Stimulated activated naive CD4-positive, alpha-beta T cell (primary cell): ENCODE measurements at places on chromosomes 7 and 10.

GRCh38 chr10:672992-673391 is 16.5 kb downstream of the DIP2C start:
- DNase-seq, result no peak

DNA sequence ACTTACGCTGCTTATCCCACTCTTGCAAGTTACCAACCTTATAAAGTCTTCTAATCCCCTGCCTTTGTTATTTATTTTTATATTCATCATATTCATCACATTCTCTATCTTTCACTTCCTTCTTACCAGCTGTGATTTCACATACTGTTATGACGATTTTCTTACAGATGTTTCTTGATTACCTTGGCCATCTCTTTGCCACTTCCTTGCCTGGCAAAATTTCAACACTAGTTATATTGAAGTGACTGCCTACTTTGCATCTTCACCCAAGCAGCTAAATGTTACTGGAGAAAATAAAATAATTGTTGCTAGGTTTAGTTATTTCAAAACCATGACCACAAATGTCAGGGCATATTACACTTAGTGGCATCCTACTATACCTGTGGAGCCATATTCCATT is 8.8 kb upstream of the STEAP4 start:
- DNase-seq, result no peak

DNA sequence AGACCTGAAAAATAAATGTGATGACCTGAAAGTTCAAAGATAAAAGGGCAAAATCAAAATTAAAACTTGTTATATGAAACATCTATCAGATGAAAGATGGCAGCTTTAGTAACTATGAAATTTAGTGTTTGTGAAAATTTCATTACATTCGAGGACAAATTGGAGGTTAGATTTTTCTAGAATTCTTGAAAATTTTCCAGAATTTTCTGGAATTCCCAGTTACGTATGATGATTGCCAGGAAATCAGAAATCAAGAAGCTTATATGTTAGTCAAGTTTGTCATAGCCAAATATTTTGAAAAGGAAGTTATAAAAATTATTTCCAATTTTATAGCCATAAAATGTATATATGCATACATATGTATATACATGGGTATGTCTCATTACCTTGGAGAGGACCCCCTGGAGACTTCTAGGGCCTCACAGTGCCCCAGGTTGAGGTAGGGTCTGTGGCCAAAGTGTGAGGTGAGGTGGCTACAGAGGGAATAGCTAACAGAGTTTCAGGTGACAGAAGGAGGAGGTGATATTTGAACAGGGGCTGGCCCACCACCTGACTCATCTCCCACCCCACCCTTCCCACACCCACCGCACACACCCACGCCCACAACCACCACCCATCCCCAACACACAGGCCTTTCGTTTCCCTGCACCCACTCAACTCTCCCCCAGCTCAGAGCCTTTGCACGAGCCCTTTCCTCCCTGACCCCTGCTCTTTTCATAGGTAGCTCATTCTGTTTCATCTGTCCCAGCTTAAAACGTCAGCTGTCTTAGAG is 21.5 kb downstream of the C10orf105 start:
- DNase-seq, result no peak

GRCh38 chr7:157916946-157917640 is 580.3 kb downstream of the DNAJB6 start:
- DNase-seq, result no peak

DNA sequence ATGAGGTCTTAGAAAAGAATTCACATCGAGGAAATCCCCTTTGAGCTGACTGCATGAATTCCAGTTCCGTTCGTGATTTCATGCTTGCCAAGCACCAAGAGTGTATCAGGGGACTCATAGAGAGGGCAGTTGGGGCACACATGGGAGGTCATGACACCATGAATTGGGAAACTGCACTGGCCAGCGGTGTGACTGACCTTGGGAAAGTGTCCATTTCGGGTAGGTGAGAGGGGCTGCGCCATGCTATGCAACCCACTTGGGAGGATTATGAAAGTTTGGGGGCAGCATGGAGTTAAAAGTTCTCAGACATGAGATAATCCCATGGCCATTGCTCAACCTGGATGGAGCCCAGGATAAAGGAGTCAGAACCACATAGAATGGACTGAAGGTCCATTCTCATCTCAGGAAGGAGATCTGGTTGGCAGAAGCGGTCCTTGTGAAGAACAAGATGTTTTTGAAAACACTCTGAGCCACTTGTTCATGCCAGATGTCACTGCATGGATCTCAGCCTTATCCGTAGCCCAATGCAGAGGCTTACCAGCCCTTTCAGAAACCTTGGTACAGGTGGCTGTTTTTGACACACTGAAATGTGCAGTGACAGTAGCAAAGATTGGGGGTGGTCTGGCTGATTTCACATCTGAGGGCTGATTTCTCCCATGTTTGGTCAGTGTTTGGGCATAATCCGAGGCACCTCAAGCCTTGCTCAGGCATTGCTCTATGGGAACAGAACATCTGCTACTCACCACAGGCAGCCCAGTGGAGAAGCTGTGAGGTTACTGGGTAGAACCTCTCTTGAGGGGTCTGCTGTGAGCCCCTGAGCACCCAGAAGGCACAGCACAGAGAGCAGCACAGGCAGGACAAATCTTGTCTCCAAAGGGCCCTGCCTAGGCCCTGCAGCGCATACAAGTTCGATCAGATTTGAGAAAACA is 252.3 kb downstream of the CXCL12 start:
- no peak for DNase-seq

DNA sequence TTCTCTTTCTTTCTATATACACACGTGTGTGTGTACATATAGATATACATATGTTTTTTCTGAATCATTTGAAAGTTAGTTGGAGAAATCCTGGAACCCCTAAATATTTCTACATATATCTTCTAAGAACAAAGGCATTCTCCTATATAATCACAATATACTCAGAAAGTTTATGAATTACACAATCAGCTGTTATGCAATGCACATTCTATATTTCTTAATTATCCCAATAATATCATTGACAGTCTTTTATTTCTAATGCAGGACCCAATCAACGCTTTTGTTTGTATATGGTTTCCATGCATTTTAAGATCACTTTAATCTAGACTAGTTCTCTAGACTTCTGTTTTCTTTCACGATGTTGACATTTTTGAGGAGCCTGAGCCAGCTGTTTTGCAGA is 27.7 kb upstream of the ZNF746 start:
- no peak for DNase-seq

DNA sequence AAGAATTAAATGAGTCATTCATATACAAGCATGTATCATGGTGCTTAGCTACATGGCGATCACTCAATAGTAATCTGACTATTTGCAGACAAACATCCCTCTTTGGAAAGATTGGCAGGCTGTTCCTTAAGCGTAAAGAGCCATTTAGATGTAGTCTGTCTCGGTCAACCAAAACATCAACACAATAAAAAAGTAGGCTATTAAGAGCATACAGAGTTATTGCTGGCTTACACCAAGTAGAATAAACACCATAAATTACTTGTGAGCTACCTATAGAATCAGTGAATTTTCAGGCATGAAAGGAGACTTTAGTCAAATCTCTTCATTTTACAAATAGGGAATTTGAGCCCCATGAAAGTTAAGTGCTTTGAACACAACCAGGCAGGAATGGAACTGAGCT is 171.7 kb upstream of the FAM171A1 start:
- no peak for DNase-seq
